Thoracic aorta (tissue), 2 donors: ENCODE measurements at places on chromosomes 12 and 14. TPM values are rescaled to one million over a fixed set of nuclear protein-coding genes. Genes with fewer than 3 reads are reported as not detected.

Gene CCDC177
- total RNA-seq, result not detected

Gene FZD10
- 0.68 TPM for total RNA-seq

Gene GUCY2C
- total RNA-seq, result not detected

Gene TOX4
- 54.7 TPM for total RNA-seq

Gene FITM1
- not detected for total RNA-seq

Gene C12orf60
- total RNA-seq, result not detected

Gene FSCB
- 1.2 TPM for total RNA-seq

Gene CLEC2A
- total RNA-seq, result not detected

Gene RAN
- total RNA-seq, result 120 TPM

Gene NOS1
- 0.14 TPM for total RNA-seq
